ENCODE measurements at places on chromosomes 5 and 9.

GRCh38 chr5:69202497-69202896, 13.1 kb downstream of the CENPH start:
- ATAC-seq: peak; percentile 61

- no peak for ATAC-seq
Observed at GRCh38 chr5:120507197-120507596, 43.1 kb downstream of the PRR16 start.

GRCh38 chr9:2872931-2873323, 29.0 kb upstream of the PUM3 start:
- ATAC-seq: no peak

DNA sequence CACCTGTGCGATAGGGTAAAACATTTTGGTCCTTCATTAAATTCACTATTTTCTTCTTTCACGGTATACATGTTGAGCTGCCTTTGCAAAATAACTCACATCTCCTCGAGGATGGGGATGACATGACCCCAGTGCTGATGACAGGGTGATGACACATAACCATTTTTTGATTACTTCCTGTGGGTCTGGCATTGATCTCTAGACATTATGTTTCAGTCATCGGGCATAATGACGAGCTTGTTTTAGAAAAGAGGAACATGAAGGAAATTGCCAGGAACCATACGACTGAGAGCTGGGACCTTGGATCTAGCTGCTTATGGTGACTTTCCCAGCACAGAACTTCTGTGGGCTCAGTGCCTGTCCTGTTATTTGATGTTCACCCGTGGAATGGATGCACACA, 25.2 kb downstream of the COL5A1 start:
- no peak for ATAC-seq

DNA sequence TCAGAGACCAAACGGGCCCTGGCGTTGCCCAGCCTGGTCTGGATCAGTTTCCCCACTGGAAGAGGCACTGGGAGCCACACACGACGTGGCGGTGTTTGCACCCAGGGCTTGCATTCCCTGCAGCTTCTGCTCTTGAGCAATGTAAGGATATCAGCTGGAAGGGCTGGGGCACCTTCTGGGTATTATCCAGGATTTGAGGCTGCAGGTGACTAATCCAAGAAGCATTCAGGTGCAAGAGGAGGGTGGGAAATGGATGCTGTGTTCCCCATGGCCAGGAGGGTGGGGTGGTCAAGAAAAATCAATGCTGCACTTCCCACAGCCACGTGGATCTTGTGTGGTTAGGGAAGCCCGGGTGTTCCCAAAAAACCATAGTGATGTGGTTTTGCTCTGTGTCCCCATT, 430.9 kb downstream of the IRX2 start:
- no peak for ATAC-seq

- ATAC-seq: peak; percentile 15
Observed at GRCh38 chr9:114382699-114383520, 4.9 kb downstream of the AKNA start.

DNA sequence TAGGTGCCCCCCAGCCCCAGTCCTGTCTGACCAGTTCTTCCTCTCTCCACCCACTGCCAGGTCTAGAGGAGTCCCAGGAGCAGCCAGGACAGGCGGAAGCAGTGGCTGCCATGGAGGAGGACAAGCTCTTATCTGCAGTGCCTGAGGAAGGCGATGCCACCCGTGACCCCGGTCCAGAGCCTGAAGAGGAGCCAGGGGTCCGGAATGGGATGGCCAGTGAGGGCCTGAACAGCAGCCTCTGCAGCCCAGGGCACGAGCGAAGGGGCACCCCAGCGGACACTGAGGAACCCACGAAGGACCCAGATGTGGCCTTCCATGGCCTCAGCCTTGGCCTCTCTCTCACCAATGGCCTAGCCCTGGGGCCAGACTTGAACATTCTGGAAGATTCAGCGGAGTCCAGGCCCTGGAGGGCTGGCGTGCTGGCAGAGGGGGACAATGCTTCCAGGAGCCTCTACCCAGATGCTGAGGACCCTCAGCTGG, 13.8 kb downstream of the PSD2 start:
- ATAC-seq: no peak

- no peak for ATAC-seq
Observed at GRCh38 chr5:147784146-147784987, 1.8 kb upstream of the JAKMIP2 start.

DNA sequence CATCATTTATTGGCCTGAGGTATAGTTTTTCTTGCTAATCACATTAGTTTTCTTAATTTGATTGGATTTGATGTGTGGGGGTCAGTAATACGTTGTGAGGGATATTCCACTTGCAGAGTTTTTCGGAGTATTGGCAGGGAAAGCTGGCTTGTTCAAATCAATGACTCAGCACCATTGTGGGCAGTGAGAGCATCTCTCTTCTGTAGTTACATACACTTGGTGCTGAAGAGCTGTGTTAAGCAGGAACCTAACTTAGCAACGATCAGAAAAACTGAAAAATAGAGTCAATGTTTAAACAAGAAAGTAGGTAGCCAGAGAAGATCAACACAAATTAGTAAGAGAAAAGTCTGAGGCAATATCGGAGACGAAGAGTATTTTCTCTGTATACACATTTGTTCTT, 344.6 kb upstream of the EDIL3 start:
- ATAC-seq: peak; percentile 68

DNA sequence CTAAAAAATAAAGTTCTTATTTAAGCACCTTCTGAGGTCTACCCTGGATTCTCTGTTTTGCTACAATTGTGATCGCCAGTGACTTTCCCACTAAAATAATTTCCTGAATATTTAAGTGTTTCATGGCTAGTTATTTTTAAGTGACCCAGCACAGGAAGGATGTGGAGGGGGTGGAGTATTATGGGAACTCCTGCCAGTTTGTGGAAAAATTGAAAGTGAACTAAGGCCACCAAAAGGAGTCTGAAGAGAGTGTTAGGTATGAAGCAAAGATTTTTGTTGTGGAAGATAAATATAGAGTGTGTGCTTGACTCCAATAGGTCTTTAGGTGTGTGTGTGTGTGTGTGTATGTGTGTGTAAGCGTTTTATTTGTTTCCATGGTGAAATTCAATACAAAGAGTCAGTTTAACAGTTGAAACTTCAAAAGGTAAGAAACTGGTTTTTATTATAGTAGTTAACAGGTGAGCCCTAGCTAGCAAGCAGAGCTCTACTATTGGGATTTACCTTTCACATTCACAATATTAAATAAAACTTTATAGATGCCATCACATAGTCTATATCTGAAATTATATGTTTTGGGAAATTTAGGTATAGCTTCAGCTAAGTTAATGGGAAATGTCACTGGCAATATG, 25.6 kb downstream of the RASGRF2 start:
- no peak for ATAC-seq

GRCh38 chr9:98852961-98853360, 45.5 kb downstream of the GALNT12 start:
- no peak for ATAC-seq

DNA sequence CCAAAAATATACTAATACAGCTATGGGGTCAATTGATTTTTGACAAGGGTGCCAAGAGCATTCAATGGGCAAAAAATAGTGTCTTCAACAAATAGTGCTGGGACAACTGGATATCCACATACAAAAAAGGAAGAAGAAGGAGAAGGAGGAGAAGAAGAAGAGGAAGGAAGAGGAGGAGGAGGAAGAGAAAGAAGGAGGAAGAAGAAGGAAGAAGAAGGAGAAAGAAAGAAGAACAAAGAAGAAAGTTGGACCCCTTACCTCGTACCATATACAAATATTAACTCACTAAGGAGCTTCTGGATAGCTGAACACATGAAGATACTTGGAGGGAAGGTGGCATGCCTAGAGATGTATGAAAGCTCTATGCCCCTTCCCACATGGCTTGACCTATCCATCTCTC, 17.2 kb upstream of the DELE1 start:
- no peak for ATAC-seq

DNA sequence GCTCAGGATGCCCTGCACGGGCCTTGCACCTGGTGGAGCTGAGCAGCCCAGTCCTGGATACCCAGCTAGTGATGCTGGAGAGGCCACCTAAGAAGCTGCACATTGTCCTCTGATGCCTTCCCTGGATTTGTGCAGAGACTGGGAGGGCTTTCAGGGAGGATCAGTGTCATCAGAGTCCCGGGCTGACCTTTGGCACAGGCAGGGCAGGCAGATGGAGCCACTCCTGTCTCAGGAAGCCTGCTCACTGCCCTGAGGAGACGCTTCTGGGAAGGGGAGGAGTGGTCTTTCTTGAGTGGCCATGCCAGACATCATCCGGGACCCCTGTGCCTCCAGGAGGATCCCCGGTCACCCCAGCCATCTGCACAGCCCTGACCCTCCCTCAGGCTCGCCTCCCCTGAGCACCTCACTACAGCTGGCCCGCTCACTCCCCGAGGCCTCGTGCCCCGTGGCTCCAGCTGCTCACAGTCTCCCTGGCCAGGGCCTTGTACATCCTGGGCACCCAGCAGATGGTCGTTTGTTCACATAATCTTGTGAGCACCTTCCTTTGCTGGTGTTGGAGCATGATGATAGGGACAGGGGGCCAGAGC, 47.2 kb upstream of the FCN2 start:
- ATAC-seq: no peak

DNA sequence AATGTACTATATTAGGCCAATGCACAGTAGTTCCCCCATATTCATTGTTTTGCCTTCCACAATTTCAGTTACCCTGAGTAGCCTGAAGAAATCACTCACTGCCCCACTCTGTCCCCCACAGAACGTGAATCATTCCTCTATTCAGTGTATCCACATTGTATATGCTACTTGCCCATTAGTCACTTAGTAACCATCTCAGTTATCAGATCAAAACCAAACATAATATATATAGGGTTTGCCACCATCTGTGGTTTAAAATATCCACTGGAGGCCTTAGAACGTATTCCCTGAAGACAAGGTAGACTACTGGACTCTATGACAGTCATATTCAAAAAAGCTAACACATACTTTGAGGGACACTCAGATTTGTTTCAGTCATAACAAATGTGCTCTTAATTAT, 465.7 kb upstream of the RGMB start:
- ATAC-seq: peak; percentile 59

DNA sequence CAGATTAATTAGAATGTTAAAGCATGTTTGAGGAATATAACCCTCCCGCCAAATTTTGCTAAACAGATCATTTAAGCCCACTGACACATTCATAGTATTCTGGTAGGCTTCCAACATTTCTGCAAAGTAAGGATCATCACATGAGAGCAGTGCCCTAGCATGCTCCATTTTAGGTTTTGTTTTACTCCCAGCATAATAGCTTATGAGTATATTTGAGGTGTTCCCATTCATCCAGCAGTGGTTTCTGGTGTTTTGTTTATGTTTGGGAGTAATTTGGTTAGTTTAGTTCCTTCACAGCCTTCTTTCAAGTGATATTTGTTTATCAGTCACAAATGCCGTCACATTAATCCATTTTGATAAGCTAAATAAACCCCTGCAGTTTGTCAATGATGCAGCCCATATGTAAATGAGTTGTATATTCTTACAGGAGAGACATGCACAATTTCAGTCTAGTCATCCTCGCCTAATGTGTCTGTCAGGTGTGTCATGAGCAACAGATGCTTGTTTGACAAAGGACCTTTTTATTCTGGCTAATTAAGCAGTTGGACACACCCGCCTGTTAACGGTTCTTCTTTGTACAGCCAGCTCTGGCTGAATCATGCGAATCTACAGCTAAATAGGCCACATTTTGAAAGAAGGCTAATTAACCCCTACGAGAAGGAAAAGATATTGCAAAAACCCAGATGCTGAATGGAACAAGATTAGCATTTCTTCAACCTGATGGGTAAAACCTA, 124.4 kb downstream of the RFX3 start:
- ATAC-seq: no peak
